ENCODE measurements at places on chromosomes 2 and 18.

- DNase-seq, result no peak
These were observed 78.8 kb upstream of the NEDD4L start for GRCh38 chr18:57965246-57965645.

DNA sequence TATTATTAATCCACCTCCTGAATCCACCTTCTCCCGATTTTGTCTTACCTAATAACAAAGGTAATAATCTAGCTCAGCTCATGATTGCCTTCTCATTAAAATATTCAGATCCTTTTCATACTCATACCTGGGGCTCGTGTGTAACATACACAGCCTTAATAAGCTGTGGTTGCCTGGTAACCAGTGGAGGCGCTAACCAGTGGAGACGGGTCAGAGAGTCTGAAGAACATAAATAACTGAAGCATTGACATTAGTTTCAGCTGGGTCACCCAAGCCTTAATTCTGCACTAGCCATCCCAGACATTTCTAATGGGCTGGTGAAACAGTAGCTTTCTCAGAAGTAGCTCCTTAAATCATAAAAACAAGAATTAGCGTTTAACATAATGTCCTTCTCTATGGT is 14.8 kb upstream of the DTNA start:
- no peak for DNase-seq

- no peak for DNase-seq
These were observed 93.5 kb downstream of the SLC4A3 start for GRCh38 chr2:219720956-219721355.

DNA sequence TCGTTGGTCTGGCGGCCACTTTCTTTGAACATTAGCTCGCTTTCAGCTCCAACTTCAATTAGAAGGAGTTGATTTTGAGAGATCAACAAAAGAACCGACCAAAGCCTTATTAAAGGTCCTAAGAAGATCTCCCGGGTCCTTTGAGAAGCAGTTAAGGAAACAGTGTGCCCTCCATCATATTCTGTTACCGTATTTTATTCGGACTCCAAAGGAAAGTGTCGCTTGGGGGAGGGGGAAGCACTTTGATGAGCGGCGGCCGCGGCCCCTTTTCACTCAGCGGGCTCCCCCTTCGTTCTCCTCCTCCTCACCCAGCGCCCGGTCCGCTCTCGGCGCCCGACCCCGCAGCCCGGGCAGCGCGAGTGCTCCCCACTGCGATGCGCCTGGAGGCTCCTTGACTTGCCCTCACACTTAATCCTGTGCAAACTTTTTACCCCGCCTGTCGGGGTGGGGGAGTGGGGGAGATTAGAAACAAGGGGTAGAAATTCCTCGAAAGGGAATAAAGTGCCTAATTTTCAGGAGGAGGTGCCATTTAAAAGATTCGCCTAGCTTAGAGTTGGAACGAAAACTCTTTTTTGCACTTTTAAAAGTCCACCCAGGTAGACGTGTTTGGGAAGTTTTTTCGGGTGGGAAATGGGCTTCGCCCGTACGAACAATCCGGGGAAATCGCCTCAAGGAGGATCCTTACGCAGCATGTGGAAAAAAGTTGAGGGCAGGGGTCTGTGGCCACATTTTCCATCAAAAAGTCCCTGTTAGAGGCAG is 1.2 kb upstream of the OTX1 start:
- DNase-seq, result no peak

GRCh38 chr18:40489301-40489700 is 1465.7 kb upstream of the PIK3C3 start:
- DNase-seq, result no peak

GRCh38 chr2:150669492-150669891 is 182.0 kb upstream of the RND3 start:
- DNase-seq, result no peak

DNA sequence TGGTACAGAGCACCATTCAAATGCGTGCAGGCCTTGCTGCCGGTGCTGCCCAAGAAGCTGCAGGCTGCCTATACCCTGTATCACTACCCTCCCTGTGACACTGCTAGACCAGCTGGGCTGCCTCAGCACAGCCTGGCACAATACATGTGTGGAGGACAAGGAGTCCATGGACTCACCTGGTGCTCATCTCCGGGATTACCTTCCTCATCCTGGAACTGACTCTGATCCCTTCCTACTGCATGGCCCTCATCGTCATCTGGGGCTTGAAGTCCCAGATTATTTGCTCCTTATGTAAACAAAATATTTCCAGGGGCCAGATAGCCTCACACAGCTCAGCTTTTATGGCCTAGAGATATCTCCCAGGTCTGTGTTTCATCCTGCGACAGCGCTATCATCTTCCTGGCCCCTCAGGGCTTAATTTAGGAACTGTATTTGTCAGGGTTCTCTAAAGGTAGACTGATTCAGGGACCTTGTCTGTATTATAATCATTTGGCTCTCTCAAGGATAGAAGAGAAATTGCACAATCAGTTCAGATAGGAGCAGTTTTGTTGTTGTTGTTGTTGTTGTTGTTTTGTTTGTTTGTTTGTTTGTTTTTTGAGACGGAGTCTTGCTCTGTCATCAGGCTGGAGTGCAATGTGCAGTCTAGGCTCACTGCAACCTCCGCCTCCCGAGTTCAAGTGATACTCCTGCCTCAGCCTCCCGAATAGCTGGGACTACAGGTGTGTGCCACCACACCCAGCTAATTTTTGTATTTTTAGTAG is 42.9 kb downstream of the WDR75 start:
- no peak for DNase-seq

- DNase-seq, result no peak
These were observed 81.1 kb upstream of the CD226 start for GRCh38 chr18:70028734-70029133.

GRCh38 chr2:11102466-11102865 is 52.8 kb upstream of the SLC66A3 start:
- no peak for DNase-seq
